ENCODE measurements at places on chromosomes 13 and 19. TPM values are rescaled to one million over a fixed set of nuclear protein-coding genes. Genes with fewer than 3 reads are reported as not detected.

The ICAM5 gene
- total RNA-seq = 1.0 TPM

DNA sequence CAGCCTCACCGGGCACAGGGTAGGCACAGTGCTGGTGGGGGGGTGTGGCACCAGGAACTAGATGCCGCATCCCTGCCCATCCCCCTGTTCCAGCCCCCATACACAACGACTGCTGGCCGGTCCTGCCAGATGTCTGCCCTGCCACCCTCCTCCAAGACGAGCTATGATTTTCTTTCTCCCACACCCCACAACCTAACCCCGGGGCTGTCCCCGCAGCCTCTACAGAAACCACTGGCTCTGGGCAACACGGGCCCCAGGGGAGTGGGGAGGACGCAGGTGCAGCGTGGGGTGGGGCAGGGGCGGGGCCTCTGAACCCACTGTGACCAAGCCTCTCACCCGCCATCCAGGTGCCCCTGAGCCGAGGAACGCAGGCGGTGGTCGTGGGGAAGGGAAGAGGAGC lies 15.5 kb downstream of the PGLS start:
- DNase-seq = no peak

DNA sequence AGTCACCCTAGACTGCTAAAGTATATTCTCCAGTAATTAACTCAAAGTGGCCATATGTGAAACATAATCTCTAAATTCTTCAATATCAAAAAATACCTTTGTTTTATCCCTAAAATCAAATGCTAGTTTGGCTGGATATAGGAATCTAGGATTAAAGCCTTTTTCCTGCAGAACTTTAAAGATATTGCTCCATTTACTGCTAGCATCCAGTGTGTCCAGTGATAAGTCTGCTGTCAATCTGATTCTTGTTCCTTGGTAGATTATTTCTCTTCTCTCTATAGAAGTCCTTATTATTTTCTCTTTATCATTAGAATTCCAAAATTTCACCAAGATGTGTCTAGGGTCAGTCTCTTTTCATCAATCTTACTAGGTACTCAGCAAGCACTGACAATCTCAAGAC lies 384.6 kb downstream of the FGF14 start:
- no peak for DNase-seq

- DNase-seq = no peak
Measured at GRCh38 chr19:31510635-31511034, 161.4 kb upstream of the TSHZ3 start.

DNA sequence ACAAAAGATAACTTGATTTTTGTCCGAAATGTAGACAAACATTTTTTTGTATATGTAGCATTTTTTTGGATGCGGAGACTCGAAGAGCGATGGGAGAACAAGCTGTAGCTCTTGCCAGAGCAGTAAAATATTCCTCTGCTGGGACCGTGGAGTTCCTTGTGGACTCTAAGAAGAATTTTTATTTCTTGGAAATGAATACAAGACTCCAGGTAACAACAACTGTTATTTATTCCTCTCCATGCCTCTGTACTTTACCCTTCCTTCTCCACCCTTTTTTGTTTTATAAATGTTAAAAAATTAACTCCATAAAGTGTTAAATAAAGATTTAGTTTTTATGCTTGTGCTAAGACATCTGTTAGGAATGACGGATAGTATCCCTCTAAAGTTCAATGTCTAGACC lies 184.2 kb downstream of the PCCA start:
- no peak for DNase-seq

DNA sequence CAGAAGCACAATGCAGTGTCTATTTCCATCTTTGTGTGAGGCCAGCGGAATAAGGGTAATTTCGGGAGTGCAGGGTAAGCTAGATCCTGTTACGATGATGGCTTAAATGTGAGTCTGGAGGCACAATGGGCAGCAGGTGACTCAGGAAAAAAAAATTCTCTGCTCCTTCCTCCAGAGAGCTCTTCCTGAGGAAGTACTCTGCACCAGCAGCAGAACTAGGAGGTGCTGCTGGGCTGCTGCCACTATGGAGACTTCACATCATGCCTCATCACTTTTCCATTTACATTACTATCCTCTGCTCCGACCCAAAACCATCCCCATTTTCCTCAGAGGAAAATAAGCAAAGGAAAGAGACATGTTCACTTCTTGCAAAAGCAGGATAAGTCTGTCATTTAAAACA lies 282.0 kb downstream of the DNAJC15 start:
- DNase-seq = no peak
